ENCODE measurements at places on chromosomes 3 and 15.

- no peak for DNase-seq
These were observed 185.5 kb upstream of the GPR149 start for GRCh38 chr3:154615471-154615870.

GRCh38 chr3:177470197-177470941 is 273.1 kb upstream of the TBL1XR1 start:
- no peak for DNase-seq

GRCh38 chr3:124320976-124321375 is 329.1 kb upstream of the ROPN1 start:
- no peak for DNase-seq

DNA sequence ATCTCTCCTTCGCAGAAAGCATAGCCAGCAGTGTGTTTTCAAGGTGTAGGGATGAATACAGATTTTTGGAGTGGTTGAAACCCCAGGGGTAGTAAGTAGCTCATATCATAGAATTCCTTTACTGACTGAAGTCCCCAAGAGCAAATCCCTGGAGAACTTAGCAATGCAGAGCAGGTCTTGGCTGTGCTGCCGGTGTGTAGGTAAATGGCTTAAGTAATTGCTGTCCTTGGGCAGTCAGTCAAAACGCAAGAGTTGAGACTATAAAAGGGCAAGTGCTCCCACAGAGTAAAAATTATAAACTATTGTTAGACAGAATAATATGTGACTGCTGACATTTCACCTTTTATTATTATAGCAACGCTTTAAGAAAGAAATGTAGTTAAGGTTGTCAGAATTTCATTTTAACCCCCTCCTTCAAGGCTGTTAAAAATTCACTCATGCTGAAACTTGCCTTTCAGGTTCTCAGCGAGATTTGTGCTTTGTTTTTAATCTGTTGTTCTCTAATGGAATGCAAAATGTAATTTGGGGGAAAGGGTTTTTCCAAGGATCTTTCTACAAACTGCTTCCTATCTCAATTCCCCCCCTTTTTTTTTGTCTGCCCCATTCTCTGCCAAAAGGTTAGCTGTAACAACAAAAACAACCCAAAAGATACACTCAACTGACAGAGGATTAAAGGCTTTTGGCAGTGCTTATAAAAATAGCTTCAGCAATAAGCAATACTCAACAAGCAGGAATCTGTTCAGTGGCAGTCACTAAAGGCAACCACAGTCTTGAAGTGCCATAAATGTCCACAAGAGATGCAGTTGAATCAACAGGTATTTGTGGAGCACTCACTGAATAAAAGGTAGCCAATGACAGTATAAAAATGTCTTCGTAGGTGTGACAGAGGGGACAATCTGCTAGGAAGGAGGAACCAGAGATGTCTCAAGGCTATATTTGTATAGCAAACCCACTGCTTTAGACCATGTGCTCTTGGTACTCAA is 105.3 kb downstream of the THRB start:
- DNase-seq: no peak

GRCh38 chr3:61882253-61882652 is 320.9 kb downstream of the PTPRG start:
- DNase-seq: no peak

DNA sequence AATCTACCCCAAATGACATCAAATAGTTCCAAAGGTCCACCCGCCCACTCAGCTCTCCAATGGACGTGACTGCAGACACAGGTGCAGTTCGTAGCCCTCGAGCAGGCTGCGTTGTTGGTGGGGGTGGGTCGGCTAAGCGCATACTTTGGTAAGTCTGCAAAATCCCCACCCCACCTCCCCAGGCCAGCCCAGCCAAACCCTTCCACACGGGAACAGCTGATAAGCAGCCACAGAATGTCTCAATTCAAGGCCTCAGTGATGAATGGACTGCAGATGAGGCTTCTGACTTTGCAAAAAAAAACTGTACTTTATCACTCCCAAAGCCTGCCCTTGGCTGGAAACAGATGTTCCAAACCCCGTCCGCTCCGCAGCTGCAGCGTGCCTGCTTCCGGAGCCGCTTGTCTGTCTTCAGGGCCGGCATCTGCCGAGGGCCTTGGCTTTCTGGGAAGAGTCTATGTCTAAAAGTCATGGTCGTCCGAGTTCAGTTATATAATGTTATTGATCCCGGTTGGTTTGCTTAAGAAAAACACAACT is 38.2 kb downstream of the PCSK6 start:
- no peak for DNase-seq

- no peak for DNase-seq
These were observed 32.8 kb downstream of the TMEM212 start for GRCh38 chr3:171875923-171876412.

GRCh38 chr15:52788099-52788986 is 1.8 kb downstream of the ONECUT1 start:
- DNase-seq: no peak

DNA sequence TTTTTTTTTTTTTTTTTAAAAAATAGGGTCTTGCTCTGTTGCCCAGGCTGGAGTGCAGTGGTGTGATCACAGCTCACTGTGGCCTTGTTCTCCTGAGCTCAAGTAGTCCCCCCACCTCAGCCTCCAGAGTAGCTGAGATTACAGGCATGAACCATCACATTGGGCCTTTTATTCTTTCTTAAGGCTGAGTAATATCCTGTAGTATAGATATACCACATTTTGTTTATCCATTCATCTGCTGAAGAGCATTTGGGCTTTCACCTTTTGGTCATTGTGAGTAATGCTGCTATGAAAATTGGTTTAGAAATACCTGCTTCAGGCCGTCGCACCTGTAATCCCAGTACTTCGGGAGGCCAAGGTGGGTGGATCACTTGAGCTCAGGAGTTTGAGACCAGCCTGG is 42.6 kb downstream of the PAQR5 start:
- DNase-seq: no peak

- no peak for DNase-seq
These were observed 44.8 kb downstream of the CMTM8 start for GRCh38 chr3:32283304-32283703.

GRCh38 chr3:52265387-52265786 is 13.1 kb downstream of the WDR82 start:
- no peak for DNase-seq

- no peak for DNase-seq
These were observed 31.8 kb downstream of the GPR171 start for GRCh38 chr3:151171145-151171757.

GRCh38 chr15:25624504-25625177 is 185.8 kb upstream of the UBE3A start:
- no peak for DNase-seq

GRCh38 chr15:78058401-78058935 is 19.0 kb downstream of the TBC1D2B start:
- DNase-seq: no peak

- no peak for DNase-seq
These were observed 368.1 kb upstream of the UBE2E2 start for GRCh38 chr3:22835041-22835440.

DNA sequence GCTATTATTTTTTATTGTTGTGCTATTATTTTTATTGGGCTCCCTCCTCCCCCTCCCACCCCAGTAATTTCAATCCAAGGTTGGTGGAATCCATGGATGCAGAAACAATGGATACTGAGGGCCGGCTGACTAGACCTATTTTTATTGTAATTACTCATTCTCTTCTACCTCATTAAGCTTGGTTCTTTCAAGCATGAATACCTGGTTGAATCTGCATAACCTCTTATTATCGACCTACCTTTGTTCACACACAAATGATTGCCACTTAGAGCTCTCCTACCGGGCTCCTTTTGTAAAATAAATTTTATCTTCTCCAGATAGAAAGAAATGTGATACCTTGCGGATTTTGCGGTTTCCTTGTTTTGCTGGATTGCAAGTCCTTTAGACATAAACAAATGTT is 31.6 kb downstream of the BTD start:
- no peak for DNase-seq

GRCh38 chr3:146746190-146746589 is 141.0 kb upstream of the PLSCR5 start:
- DNase-seq: no peak

DNA sequence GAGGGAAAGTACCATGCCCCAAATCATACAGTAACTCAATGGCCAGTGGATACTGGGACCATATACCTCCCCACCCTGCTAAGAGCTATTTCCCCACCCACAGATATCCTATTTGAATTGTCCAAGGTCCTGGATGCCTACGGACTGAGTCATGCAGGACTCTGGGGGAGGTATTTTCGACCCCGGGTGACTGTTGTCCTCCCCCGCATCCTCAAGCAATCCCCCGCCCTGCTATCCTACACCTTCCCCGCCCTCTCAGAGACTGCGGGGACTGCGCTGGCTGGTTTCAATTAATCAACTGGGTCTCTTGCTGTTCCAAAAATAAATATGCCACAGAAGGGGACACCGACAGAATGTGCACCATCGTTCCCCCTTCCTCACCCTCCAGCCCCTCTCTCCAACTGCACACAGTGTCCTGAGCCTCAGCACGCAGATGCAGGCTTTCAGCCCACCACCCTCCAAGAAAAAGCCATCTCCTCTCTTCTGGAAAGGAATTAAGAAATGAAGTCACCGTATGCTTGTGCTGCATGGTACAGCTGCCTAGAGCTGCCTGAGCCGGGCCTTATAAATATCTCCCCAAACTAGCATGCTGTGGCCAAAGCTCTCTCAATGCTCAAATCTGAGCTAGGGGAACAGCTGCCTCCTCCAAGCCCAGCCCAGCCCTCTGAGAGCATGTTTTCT is 8.1 kb downstream of the CAV3 start:
- DNase-seq: no peak

- DNase-seq: no peak
These were observed 297.1 kb upstream of the MEIS2 start for GRCh38 chr15:37397266-37398022.

GRCh38 chr15:50905055-50905454 is 3.4 kb upstream of the AP4E1 start:
- no peak for DNase-seq

DNA sequence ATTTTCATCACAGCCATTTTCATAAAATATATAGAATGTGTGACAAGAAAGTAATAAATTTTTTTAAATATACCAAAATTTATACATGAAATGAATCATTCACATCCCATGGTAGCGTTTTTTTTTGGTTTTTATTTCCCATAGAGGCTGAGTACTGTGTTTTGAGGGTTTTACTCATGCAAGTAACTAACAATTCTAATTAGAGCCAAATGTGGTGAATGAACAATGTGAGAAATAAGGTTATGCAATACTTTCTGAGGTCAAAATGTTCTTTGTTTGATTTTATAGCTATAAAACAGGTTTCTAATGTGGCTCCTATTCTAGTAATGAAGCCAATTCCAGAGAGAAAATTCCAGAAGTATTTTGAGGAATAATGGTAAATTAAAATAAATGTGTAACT is 386.8 kb downstream of the TBC1D5 start:
- no peak for DNase-seq

DNA sequence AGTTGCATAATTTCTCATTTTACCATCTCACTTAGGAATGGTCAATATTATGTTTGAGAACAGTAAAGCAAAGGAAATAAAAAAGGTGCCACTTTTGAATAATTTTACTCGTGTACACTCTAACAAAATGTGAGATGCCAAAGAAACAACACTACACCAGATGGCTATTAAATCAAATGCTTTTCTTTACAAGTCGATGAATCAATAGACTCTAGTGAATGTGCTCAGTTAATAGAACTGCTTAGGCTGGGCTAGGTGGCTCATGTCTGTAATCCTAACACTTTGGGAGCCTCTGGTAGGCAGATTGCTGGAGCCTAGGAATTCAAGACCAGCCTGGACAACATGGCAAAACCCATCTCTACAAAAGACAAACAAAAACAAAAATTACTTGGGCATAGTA is 87.9 kb downstream of the ZNF609 start:
- DNase-seq: no peak

- peak; percentile 36 for DNase-seq
These were observed 5.9 kb upstream of the CALML4 start for GRCh38 chr15:68210821-68211655.

DNA sequence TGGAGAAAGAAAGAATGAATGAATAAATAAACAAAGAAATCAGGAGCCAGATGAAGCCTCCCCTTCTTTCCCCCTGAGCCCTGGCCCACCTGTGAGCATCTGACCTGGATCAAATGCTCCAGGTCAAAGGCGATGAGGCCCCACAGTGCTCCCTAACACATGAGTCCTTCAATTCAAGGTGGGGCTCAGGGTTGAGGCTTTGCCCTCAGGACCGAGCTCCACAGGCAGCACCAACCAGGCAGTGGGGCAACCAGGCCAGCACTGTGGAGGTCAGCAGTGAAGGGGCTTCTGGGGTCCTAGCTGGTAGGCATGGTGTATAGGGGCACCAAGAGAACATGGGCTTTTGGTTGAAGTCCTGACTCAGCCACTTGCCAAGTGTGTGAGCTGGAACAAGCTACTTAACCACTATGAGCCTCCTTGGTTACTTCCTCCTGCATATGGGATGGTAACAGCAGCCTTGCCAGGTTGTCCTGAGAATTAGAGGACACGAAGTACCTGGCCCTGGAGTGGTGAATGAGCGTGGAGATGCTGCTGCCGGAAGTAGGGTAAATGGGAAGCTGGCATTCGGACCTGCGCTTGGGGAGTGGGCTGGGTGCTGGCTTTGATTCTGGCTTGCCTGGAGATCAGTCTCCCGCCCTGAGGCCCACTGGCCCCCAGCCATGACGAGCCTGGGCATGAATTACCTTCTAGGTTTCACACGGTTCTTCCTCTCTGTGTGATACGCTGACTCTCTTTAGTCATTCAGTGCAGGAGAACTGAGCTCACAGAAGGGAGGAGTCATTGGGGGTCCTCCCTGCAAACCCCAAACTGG is 10.0 kb upstream of the PAQR5 start:
- no peak for DNase-seq

- DNase-seq: peak; percentile 28
These were observed 1.1 kb downstream of the HEG1 start for GRCh38 chr3:125054449-125055329.

DNA sequence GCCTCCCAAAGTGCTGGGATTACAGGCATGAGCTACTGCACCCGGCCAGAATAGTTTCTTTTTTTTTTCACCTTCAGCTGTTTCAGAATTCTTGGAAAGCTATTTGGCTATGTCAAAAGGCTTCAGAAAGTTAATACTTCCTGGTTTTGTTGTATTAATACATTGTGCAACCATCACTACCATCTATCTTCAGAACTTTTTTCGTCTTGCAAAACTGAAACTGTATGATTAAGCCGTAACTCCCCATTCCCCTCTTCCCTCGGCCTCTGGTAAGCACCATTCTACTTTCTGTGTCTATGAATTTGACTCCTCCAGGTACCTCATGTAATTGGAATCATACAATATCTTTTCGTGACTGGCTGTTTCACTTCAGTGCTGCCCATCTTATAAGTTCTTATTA is 5.2 kb upstream of the NOX5 start:
- DNase-seq: no peak
